ENCODE measurements at places on chromosomes 5 and 9.

DNA sequence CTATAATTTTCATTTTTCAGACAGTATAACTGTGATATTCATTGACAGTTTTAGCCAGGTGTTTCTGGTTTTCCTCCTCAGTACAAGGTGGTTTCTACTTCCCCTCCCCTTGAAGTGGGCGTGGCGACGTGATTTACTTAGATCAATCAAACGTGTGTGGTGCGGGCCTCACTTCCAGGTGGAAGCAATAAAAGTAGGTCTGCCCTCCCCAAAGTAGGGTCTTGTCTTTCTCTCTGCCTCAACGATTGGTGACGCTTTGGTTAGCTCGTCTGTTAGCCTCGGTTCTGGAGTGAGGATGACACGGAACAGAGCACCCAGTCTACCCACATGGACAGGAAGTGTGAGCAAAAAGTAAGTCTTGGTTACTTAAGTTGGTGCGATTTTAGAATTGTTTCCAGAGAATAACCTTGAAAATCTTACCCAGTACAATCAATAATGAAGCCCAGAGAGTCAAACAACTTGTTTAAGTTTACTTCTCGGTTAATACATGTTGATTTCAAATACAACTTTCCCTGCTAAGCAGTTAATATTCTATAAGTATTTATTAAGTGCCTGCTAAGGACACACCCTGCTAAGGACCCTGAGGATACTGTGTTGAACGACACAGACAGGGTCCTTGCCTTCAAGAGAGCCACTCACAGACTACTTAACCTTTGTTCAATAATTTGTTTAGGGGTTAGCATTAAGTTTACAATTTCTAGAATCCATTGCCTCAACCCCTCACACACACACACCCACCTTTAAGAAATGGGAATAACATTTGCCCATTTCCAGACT lies 48.4 kb downstream of the COX7C start:
- DNase-seq, result no peak

- DNase-seq, result no peak
Measured at GRCh38 chr5:16497546-16497945, 31.9 kb upstream of the ZNF622 start.

GRCh38 chr5:32193591-32193990 lies 19.5 kb upstream of the GOLPH3 start:
- peak; percentile 96 for DNase-seq

DNA sequence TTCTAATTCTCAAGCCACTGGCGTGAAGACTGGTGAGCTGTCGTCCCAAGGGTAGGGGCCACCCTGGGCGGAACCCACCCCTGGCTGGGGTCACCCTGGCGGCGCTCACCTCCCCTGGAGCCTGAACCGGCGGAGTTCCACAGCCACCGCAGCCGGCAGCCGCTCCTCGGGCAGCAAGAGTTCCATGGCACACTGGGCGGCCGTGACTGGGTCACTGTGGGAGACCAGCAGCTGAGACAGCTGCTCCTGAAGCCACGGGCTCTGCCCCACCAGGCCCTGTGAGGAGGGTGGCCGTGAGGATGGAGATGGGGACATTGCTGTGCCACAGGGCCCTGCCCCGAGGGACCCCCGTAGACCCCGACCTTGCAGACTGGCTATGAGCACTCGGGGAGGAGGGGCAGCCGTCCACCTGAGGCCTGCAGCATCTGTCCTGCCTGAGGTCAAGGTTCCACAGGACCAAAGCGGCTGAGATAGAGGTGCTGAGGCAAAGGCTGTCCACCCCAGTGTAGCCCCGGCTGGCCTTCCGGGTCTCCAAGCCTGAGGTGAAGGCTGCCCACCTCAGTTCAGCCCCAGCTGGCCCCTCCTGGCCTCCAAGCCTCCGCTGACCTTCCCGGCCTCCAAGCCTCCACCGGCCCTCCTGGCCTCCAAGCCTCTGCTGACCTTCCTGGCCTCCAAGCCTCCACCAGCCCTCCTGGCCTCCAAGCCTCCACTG lies 50.6 kb upstream of the NRARP start:
- no peak for DNase-seq

DNA sequence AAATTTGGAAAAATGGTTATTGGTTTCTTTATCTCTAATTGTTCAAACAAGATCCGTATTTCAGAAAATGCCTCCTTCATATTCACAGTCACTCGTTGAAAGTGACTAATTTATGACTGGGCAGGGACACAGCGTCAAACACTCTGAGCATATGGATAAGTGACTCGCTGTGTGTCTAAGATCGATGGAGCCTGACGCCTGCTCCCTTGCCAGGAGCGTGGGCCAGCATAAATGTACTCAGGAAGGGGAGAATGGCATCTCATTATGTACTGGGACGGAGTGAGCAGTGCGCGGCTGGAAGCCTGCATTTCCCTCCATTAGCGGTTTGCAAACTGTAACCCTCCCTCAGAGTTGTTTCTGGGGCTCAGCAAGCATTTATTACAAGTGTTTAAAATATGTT lies 79.8 kb upstream of the CAST start:
- DNase-seq, result no peak

- DNase-seq, result no peak
Measured at GRCh38 chr9:133117271-133118178, 3.5 kb downstream of the RALGDS start.

DNA sequence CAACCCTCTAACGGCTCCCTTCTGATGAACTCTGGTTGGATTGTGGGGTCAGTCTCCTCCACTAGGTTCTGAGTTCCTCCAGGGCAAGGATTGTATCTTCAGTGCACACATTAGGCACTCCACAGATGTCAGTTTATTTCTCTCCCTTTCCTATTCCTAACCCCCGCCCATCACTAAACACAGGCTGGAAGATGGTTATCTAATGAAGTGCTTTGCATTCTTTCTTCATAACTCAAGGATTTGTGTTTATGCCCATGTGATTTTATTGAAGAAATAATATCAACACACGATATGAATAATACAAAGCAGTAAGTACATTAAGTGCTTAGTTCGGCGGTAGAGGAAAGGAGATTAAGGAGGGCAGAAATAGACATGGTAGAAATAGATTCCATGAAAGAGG lies 4.4 kb upstream of the CREBRF start:
- DNase-seq, result no peak

GRCh38 chr9:131417264-131418142 lies 23.6 kb downstream of the PRRC2B start:
- DNase-seq, result no peak

GRCh38 chr5:167664222-167664804 lies 627.1 kb upstream of the WWC1 start:
- no peak for DNase-seq

- DNase-seq, result no peak
Measured at GRCh38 chr5:74423383-74423782, 217.1 kb downstream of the ENC1 start.

GRCh38 chr9:127198587-127198986 lies 66.0 kb upstream of the GARNL3 start:
- no peak for DNase-seq

DNA sequence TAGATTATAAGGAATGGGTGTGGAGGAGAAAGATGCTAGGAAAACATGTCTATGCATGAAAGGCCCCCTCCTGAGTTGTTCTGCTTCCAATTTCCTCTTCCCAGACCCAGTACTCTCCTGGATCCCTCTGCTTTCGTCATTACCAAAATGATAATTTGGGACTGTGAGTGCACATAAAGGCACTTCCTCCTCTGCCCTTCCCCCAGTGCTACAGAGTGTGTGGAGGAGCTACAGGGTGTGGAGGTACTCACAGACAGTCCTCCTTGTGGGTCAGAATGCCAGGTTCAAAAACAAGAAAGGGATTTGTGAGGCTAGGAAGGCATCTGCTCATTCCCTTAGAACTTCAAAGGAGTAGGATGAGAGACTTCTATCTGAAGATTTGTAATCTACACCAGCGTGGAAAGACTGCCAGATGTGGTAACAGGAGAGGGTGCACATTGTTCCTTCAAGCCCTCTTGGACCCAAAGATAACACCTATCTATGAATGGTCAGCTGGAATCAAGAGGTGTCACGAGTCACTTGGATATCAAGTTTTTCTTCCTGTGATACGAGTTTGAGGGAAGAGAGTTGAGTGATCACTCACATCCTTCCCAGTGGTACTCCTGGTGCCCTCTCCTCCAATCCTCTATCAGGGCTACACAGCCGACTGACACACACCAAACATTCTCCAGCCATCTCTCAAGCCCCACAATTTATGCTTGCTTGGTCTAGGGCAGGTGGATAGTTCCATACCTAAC lies 201.1 kb downstream of the EPB41L4A start:
- DNase-seq, result no peak

DNA sequence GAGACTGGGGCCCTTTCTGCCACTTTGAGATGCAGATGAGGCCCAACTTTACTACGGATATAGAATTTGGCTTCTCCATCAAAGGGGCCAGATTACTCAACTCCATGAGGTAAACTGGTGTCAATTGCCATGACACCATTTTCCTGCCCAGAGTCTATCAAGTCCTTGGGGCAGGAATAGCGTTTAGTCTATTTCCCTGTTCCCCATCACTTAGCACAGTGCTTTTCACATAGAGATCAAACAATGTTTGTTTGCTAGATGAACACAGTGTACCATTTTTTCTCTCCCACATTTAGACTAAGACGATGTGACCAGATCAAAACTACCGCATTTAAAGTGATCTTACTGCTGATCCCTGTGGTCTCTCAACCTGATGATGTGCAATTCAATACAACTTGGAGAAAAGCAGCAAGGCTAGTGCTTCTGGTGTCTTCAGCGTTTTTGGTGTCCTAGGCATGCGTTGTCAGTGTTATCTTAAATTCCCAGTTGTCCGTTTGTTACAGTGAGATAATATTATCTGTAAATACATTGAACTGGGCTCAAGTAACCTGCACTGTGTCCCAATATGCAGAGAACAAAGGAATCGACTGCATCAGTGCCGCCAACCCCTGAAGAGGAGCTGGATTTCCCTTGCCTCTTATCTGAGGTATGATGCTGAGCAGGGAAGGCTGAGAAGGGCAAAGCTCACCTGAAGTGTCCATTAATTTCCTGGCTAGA lies 446.2 kb downstream of the PLK2 start:
- DNase-seq, result no peak

GRCh38 chr9:107360098-107360497 lies 77.0 kb downstream of the RAD23B start:
- no peak for DNase-seq

DNA sequence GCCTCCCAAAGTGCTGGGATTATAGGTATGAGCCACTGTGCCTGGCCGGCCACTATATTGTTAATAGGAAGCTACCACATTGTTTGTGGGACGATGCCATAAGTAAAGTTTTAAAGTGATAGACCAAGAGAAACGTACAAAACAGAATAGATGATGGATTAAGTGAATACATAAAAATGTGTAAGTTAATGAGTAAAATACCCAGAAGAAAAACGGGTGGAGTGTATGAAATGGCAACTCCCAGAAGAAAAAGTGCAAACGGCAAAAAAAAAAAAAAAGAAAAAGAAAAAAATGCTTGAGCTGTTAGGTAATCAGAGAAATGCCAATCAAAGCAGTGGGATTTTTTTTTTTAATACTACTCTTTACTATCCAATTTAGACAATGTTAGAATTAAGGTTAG lies 246.0 kb downstream of the PDZD2 start:
- no peak for DNase-seq

GRCh38 chr5:111983459-111983858 lies 226.5 kb upstream of the NREP start:
- DNase-seq, result no peak

DNA sequence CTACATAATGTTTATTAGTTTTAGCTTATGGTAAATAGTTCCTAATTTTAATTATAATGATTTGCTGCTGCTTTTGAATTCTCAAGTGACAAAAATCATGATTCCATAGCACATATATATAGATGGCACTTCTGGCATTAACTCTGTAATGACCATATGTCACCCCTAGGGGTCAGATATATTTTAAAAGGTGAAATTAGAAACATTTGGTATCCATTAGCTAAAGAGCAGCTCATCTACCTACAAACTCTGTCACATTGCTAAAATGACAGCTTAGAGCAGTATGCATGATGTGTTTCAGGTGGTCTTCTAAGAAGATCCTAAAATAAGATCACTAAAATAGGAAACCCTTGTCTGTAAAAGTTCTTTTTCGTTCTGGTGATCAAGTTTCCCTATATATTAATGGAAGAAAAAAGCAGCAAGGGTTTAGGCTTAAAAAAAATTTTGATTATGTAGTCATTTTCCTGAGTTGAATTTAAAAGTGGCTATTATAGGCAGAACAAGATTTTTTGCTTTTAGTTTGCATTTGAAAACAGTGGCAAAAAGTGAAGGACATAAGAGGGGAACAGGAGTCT lies 157.7 kb upstream of the POU5F2 start:
- DNase-seq, result peak; percentile 20

DNA sequence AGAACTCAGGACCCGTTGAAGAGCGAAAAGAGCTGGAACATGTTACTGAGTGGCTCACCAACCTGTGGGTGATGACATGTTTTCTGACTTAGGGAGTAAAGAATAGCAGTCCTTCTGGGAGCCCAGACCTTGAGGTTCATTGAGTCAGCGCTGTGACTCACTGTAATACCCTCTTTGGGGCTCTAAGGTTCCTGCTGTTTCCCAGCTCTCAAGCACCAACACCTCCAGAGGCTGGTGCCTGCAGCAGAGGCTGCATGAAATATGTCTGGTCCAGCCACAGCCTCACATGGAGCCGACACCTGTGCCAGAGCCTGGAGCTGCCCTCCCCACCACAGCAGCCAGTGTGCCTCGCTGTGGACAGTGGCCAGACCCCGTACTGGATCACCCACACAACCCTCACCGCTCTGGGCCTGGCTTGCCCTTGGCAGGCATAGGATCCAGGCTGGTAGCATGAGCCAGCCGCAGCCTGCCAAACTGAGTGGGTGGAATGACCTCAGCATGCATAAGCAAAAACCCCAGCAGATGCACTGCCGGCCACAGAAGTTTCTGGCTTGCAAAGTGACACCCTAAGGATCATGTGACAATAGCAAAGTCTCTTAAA lies 143.5 kb upstream of the MRPS30 start:
- DNase-seq, result no peak

- DNase-seq, result no peak
Measured at GRCh38 chr9:137477778-137478612, 18.9 kb upstream of the NSMF start.

GRCh38 chr5:73448463-73449136 lies at the start of gene FOXD1:
Gene FOXD1 (minus strand): TSS chr5:73448777. CDS start chr5:73448362, 415 bp downstream.
- peak; percentile 90 for DNase-seq

GRCh38 chr9:1098551-1098950 lies 48.4 kb downstream of the DMRT2 start:
- no peak for DNase-seq

DNA sequence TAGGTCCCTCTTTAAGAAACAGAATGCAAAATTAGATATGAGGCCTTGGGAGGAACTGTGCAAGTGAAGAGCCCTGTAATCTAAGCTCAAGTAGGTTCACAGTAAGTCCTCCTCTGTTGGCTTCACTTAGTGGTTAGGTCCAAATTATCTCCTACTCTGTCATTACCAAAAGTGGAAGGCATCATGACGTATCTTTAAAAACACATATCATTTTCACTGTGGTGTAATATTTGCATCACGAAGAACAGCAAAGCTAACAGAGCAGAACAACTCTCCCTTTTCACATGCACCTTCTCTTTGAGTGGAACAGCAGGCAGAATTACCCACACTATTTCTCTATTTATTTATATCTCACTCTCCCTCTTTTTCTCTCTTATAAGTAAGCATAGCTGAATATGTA lies 240.5 kb upstream of the CCNH start:
- no peak for DNase-seq
